ENCODE measurements at places on chromosomes 13 and 19.
A peak's percentile ranks its signal among the peaks of the same experiment; 100 is the strongest.

DNA sequence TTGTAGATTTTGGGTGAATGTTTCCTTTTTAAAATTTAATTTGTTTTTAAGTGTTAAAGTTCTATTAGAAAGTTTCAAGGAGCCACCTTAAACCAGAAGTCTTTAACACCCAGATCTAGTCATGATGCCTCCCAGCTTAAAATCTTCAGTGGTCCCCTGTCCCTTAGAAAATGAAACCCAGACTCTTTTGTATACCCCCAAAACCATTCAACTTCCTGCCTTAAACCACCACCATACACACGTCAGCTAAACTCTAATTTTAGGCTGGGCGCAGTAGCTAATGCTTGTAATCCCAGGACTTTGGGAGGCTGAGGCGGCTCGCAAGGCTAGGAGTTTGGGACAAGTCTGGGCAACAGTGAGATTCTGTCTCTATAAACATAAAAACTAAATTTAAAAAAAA is 37.9 kb downstream of the N4BP2L1 start:
- DNase-seq, result no peak

- DNase-seq, result no peak
These were observed 294.8 kb downstream of the TSHZ3 start for GRCh38 chr19:31054430-31054829.

- DNase-seq, result no peak
These were observed 1.1 kb upstream of the FARP1 start for GRCh38 chr13:98141509-98142379.

DNA sequence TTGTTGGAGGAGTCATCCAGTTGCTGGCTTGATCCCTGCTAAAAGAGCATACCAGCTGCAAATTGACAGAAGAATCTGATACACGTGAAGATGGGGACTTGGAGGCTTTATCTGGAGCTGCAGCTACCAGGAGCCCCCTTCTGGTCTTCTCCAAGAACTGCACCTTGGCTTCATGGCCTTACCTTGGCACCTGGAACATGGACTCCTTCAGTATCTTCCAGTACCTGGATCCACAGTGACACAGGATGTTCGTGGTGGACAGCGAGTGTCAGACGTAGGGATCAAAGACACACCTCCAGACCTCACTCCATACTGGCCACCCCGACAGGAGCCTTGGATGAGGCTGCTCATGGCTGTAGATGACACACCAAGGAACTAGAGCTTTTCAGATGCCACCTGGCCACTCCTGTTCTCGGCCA is 9.9 kb upstream of the ACSBG2 start:
- peak; percentile 30 for DNase-seq

GRCh38 chr13:81133066-81133465 is 792.1 kb upstream of the SPRY2 start:
- DNase-seq, result no peak

DNA sequence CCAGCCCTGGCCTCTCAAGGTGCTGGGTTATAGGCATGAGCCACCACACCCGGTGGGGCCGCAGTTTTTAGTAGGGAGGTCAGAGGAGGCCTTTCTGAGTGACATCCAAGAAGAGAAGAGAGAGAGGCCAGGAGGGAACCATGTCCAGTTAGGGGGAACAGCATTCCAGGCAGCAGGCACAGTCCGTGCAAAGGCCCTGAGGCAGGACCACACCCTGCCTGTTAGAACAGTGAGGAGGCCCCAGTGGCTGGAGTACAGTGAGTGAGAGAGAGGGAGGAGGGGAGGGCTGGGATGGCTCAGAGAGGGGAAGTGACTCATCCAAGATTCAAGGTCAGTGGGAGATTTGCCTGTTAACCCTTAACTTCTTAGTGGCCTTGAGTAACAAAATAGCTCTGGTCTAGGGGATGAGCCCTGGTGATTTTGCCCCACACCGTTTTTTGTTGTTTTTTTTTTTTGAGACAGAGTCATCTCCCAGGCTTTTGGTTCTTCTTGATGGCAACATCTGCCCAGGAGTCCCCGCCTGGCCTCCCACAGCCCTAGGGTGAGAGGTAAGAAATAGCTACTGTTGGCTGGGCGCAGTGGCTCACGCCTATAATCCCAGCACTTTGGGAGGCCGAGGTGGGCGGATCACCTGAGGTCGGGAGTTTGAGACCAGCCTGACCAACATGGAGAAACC is 2.7 kb upstream of the PLIN3 start:
- DNase-seq, result no peak

DNA sequence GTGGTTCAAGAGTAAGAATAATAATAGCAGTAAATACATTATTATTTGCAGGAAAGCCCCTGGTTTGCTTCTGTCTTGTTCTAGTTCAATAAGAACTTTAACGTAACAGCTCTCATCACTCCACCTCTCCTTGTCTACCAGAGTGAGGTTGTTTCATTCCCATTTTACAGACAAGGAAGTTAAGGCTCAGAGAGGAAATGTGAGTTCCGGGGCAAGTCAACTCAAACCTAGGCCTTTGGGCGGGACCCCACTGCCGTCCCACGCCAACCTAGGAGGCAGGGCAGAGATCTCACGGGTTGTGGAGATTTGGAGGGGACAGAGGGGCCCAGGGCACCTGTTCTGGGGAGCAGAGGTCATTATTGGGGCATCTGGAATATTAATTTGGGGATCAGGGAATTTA is 1.5 kb downstream of the MAP4K1 start:
- no peak for DNase-seq

DNA sequence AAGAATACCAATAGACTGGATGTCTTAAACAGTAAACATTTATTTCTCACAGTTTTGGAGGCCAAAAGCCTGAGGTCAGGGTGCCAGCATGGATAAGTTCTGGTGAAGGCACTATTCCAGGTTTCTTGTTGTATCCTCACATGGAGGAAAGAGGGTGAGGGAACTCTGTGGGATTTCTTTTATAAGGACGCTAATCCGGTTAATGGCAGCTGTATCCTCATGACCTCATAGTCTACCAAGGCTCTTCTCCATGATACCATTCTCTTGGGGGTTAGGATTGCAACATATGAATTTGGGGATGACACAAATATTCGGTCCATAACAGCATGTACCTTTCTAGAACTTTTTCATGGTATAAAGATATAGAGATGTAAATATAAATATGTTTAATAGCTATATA is 412.0 kb downstream of the LMO7 start:
- no peak for DNase-seq

GRCh38 chr13:97962887-97963286 is 9.4 kb downstream of the IPO5 start:
- DNase-seq, result no peak

DNA sequence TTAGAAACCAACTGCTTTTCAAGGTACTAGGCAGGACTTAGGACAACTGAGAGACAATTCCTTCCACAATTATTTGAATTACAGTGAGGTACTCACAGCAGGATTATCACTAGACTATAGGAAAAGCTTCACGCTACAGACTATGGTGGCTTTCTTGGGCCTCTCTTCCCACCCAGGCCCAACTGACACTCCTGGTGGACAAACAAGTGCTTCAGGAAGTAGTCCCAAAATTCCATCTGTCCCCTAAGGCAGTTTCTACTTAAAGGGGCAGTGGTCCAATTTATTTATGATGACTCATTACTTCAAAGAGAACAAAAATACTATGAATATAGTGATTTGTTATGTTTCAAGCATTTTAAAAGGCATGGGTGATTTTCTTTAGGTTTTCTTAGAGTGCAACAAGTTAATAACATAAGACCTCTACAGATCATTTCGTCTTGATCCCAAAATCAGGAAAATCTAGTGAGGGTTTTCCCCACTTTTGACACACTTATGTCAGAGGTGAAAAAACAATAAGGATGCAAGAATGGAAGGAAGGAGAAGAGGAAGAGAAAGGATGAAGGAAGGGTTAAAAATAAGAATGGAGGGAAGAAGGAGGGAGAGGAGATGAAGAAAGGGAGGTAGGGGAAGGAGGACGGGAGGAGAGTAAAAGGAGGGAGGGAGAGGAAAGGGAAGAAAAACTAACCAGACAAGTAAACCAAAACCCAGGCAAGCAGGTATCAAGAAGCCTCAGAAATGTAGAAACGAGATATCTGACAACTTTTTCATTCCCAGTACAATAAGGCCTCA is 100.7 kb downstream of the SERP2 start:
- DNase-seq, result no peak

DNA sequence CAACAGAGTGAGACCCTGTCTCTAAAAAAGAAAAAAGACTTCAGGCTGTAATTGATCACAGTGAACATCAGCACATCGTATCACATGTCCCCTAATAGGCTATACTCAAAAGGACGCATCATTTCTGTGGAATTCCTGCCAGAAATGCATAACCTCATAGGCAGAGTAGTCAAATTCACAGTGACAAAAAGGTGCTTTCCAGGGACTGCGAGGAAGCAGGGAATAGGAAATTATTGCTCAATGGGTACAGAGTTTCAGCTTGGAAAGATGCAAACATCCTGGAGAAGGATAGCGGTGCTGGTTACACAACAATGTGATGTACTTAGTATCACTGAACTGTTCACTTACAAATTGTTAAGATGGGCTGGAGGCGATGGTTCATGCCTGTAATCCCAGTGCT is 41.1 kb upstream of the MRI1 start:
- DNase-seq, result no peak

GRCh38 chr19:56079609-56080008 is 41.5 kb downstream of the ZNF787 start:
- DNase-seq, result no peak

GRCh38 chr19:27746691-27747380 is 1466.1 kb downstream of the UQCRFS1 start:
- DNase-seq, result no peak

DNA sequence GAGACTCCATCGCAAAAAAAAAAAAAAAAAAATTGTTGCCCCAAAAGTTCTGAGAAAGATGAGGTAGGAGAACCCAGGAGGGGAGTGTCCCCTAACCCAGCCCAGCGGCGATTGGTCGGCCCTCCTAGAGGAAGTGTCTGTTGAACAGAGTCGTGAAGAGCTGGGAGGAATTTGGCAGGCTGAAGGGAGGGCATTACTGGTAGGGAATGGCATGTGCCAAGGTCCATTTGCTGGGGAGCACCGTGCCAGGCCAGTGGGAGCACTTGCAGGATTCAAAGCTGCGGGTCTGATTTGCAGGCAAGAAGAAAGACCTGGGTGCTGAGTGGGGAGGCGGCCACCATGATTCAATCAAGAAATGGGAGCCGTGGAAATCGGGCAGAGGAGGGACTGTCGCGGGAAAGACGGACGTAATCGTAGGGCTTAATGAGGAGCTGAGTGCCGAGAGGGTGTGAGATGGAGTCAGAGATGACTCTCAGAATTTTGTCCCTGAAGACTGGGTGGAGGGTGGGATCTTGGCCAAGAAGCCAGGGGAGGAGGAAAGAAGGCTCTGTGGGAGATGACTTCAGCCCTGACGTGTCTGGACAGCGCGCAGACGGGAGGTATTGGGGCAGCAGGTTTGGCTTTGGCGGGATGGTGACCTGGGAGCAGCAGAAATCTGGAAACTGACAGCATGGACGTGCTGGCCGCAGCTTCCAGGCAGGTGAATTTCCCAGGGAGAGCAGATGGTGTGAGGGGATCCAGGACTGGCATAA is 15.4 kb downstream of the CERS4 start:
- DNase-seq, result no peak

DNA sequence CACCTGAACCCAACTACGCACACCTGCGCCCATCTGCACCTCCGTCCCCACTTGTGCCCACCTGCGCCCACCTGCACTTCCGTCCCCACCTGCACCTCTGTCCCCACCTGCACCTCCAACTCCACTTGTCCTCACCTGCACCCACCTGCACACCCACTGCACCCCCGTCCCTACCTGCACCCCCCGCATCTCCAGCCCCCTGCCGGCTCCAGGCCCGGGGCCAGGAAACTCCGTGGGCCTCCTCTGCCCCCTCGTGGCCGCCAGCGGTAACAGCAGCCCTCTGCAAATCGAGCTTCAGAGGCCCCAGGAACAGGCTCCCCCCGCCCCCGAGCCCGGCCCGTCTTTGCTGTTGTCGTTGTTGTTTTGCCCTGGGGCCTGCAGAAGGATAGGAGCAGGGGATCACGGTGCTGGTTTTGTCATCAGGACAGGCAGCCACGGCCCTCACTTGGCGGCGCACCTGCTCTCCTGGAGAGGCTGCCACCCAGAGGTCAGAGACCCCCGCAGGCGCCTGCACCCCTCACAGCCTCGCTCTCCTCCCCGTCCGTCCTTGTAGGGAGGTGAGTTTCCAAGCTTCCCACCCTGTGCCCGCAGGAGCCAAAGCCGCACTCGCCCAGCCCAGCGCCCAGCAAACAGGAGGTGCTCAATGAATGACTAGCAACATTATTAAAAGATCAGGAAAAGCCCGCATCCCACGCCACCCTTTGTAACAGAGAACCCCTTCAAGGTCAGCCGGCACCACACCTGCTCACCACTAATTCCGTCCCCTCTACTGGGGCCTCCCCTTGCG is 65.4 kb downstream of the GNG7 start:
- DNase-seq, result peak; percentile 71

GRCh38 chr13:86922936-86923335 is 748.2 kb upstream of the SLITRK5 start:
- no peak for DNase-seq

DNA sequence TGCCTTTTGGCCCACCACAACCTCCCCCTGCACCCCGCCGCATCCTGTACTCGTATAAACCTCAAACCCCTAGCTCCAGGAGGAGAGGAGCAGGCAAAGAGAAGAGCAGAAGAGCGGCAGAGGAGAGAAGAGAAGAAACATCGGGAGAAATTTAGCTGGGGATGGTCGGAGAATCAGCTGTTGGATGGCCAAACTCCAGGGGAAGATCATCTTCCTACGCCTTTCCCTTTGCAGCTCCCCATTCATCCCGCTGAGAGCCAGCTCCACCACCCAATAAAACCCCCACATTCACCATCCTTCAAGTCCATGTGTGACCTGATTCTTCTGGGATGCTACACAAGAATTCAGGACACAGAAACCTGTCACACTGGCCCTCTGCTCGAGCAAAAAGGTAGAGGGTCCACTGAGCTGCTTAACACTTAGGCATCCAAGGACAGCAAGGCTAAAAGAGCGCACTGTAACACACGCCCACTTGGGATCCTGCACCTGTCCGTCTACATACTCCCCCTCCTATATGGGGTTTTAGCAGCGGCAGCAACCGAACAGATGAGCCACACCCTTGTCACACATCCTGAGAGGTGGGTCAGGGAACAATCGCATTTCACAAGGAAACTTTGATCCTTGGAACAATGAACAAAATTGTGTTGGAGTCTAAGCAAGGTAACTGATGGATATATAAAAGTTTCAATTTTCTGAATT is 51.6 kb upstream of the MIR17HG start:
- no peak for DNase-seq
